CD4-positive, alpha-beta memory T cell (primary cell): ENCODE measurements at places on chromosomes 5 and 9.

DNA sequence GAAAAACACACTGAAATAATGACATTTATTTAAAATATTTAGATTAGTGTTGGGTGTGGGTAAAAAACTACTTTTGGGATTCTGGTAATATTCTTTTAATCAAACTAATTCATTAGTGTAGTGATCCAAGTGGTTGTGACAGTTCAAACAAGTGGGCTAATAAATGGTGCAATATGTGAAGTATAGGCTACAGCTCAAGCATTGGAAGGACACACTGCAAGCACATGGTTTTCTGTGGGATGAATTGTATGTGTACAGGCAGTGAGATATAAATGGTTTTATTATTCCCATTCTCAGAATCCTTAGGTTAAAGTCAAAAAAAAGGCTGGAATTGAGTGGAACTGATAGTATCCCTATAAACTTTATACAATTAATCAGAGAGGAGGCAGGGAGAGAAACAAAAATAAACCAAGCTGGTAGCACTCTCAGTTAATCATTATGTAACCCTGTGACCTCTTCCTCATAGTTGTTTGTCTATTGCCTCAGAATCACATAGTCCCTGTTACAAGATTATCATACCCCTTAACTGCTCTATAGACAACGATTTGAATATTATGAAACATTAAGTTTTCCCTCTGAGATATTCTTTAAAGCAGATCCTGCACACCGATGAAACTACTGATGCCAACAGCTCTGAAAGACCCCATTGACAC is 1755.4 kb upstream of the ACO1 start:
- H3K27ac ChIP-seq: no peak overlapping the region
- no peaks in the 10 kb centered on the region for H3K36me3 ChIP-seq
- H3K4me3 ChIP-seq: no peak overlapping the region
- no peak for DNase-seq

DNA sequence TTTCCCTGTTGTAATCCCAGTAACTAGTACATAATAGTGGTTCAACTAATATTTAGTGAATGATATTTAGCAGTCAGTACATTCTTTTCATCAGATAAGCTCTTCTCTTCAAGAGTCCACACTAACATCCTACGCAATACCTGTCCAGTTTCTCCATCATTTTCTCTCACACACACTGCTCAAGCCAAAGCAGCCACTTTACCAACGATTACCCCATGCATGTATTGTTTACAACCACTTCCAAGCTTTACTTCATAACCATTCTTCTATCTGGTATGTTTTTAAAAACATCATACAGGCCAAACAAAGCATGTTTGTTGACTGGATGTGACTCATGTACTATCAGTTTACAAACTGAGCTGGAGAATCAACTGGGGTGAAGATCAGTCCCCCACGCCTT is 7.3 kb downstream of the UBTD2 start:
- no peaks in the 10 kb centered on the region for H3K27me3 ChIP-seq
- H3K4me1 ChIP-seq: peaks cover 17% of the 10 kb centered on the region
- H3K36me3 ChIP-seq: no peaks in the 10 kb centered on the region

DNA sequence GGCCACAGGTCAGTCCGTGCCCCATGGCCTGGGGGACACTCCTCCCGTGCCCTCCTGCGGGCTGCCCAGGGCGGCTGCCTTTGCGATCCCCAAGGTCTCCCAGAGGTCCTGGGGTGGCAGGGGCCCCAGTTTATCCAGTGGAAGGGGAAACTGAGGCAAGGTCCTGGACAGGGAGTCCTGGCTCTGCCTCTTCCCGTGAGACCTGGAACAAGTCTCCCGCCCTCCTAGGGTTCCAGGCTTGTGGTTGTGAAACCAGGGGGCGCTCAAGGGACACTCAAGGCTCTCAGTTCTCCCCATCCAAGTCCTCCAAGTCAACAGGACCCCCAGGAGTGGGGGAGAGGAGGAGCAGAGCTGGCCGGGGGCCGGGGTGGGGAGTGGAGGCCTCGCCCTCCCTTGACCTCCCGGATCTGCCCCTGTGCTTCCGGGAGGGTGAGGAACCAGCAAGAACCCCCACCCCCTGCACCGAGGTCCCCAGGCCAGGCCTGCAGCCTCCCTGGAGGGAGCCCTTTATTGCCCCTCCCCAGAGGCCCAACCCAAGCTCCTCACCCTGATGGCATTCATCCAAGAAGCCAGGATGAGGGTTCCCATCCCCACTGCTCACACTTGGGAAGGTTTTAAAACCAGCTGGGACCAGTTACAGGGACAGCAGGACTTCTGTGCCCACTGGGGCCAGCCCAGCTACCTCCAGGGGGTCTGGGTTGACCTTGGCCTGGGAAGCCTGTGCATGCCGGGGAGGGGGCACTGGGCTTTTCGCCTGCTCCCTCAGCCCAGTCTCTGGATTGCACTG is 24.7 kb upstream of the TMEM250 start:
- no peak overlapping the region for H3K27ac ChIP-seq
- no peak for DNase-seq
- no peak overlapping the region for H3K4me3 ChIP-seq
- H3K36me3 ChIP-seq: no peaks in the 10 kb centered on the region
- no peaks in the 10 kb centered on the region for H3K4me1 ChIP-seq

DNA sequence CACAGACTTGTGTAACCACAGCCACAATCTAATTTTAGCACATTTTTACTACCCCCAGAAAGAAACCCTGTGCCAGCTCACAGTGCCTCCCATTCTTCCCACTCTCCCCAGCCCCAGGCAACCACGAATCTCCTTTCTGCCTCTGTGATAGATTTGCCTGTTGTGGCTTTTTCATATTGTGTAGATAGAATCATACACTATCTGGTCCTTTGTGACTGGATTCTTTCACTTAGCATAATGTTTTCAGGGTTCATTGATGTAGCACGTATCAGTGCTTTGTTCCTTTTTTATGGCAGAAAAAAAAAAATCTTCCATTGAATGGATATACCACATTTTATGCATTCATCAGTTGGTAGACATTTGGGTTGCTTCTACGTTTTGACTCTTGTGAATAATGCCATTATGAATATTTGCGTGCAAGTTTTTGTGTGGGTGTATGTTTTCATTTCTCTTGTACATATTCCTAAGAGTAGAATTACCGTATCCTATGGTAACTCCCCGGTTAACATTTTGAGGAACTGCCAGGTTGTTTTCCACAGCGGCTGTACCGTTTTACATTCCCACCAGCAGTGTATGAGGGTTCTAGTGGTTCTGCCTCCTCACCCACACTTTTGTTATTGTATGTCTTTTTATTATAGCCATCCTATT is 64.5 kb downstream of the RCL1 start:
- H3K4me1 ChIP-seq: no peaks in the 10 kb centered on the region
- no peaks in the 10 kb centered on the region for H3K27me3 ChIP-seq
- DNase-seq: no peak

- no peaks in the 10 kb centered on the region for H3K36me3 ChIP-seq
- no peak overlapping the region for H3K4me3 ChIP-seq
- H3K4me1 ChIP-seq: no peaks in the 10 kb centered on the region
- H3K27ac ChIP-seq: no peak overlapping the region
- no peak for DNase-seq
Measured at GRCh38 chr5:154849791-154850201, 607 bp downstream of the FAXDC2 start.

- H3K27me3 ChIP-seq: no peaks in the 10 kb centered on the region
- no peaks in the 10 kb centered on the region for H3K4me1 ChIP-seq
- no peaks in the 10 kb centered on the region for H3K36me3 ChIP-seq
- no peak for DNase-seq
Measured at GRCh38 chr9:18976221-18976708, 56.7 kb downstream of the SAXO1 start.

DNA sequence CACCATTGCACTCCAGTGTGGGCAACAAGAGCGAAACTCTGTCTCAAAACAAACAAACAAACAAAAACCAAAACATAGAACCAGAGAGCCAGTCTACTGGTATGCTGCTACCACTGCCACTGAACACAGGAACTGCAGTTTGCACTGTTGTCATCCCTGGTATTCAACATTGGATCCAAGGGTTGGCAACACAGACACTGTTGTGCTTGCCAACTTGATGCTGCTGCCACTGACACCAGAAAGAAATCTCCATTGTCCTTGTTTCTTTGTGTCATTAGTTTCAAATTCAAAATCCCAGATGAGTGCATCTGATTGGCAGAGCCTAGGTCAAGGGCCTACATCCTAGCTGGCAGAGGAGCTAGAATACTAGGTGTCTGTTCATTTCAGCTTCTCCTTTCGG is 16.2 kb downstream of the HINT1 start:
- H3K27me3 ChIP-seq: no peaks in the 10 kb centered on the region
- H3K27ac ChIP-seq: no peak overlapping the region
- H3K4me3 ChIP-seq: no peak overlapping the region
- no peaks in the 10 kb centered on the region for H3K4me1 ChIP-seq
- DNase-seq: no peak
- H3K36me3 ChIP-seq: no peaks in the 10 kb centered on the region

- H3K4me1 ChIP-seq: no peaks in the 10 kb centered on the region
- no peak for DNase-seq
- H3K27ac ChIP-seq: no peak overlapping the region
- H3K27me3 ChIP-seq: no peaks in the 10 kb centered on the region
- peaks cover 82% of the 10 kb centered on the region for H3K36me3 ChIP-seq
Measured at GRCh38 chr9:389758-390157, 175.1 kb downstream of the DOCK8 start.

- H3K4me3 ChIP-seq: no peak overlapping the region
- DNase-seq: peak; percentile 10
- H3K27ac ChIP-seq: no peak overlapping the region
- no peaks in the 10 kb centered on the region for H3K36me3 ChIP-seq
Measured at GRCh38 chr9:96453625-96454024, 3.7 kb downstream of the HABP4 start.
